ENCODE measurements at places on chromosomes 7 and 10.

GRCh38 chr7:79034730-79035129 is 418.7 kb downstream of the MAGI2 start:
- DNase-seq, result no peak

- DNase-seq, result no peak
Measured at GRCh38 chr7:105055084-105055483, 41.1 kb downstream of the KMT2E start.

- no peak for DNase-seq
Measured at GRCh38 chr7:6500691-6501090, 50.6 kb downstream of the GRID2IP start.

GRCh38 chr7:157545681-157546060 is 208.9 kb downstream of the DNAJB6 start:
- no peak for DNase-seq

- no peak for DNase-seq
Measured at GRCh38 chr7:3191548-3191947, 109.5 kb upstream of the SDK1 start.

DNA sequence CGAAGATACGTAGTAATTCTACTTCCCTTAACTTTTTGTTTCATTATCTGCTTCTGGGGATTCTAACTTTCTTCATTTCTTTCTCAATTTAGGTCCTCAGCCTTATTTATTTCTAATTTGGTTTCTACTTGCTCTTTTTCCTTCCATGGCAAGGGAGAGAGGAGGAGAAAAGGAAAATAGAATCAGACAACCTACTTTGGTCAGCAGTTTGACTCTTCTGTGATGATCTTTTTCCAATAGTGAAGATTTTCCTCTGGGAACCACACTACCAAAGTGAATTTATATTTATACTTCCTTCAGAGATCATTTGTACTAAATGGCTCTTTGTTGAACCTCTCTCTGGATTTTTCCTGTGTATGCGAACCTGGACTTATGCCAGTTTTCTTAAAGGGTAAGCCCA is 90.2 kb downstream of the TMEM26 start:
- DNase-seq, result no peak

DNA sequence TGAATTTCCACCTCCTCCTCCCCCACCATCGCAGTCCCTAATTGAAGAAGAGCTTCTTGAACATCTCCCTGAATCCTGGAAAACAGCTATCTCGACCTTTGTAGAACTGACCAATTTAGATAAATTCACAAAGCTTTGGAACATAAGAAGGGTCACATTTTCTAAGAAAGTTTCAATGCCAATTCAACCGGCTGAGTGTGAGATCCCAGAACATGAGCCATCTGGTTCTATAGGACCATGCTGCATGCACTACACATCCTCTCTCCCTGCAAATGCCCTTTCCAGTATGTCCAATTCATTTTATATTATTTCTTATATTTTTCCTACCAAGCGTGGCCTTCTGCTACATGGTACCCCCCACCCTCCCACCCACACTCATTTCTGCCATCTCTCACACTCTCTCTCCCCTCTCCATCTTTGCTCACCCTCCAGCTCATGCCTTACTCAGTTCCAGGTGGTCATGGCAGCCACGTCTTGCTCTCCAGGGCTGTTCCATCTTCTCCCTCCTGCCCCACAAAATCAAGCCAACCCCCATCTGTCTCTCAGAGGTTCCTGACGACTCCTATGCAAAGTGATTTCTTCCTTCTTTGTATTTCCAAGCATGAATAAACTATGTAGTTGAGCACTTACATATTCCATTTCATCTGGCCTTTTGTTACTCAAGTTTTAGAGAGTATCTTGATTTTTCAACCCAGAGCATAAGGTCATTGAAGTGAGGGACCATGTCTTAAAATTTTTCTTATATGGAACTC is 19.3 kb downstream of the FRMD4A start:
- no peak for DNase-seq

DNA sequence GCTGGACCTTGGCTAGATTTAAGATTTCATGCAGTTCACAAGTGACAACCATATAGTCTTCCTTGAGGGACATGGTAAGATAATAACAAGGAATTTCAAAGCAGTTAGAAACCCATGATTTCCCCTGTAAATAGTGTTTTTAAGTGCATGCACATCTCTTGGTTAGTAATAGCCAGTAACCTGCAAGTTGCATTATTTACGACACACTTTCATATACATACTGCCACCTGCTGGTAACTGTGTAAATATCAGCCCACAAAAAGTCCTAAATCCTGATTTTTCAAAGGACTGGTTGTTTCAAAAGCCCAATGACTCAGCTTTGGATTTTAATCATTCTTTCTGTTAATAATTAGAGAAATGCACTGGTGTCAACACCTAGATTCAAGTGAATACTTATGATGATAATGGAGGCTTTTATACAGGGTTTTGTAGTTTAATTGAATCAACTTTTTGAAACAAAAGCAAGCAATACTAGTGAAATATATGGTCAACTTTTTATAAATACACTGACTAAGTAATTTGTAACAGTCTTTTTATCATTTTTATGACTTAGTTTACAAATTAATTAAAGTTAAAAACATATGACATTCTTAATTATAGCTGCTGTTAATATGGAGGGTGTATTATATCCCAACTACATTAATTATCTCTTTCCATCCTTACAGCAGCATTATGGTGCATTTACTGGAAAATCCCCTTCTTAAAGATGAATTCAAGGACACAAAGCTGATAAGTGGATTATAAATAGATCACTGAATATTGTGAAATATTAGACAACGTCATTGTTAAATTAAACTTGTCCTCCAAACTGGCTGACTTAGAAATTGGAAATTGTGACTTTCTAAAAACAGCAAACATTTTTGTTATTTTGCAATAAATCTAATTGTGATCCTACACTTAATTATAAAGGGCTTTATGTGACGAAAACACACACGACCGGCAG is 367.7 kb upstream of the SEMA3D start:
- DNase-seq, result no peak

Data from effector CD8-positive, alpha-beta T cell (primary cell).